ENCODE measurements at places on chromosomes 12 and 14.

DNA sequence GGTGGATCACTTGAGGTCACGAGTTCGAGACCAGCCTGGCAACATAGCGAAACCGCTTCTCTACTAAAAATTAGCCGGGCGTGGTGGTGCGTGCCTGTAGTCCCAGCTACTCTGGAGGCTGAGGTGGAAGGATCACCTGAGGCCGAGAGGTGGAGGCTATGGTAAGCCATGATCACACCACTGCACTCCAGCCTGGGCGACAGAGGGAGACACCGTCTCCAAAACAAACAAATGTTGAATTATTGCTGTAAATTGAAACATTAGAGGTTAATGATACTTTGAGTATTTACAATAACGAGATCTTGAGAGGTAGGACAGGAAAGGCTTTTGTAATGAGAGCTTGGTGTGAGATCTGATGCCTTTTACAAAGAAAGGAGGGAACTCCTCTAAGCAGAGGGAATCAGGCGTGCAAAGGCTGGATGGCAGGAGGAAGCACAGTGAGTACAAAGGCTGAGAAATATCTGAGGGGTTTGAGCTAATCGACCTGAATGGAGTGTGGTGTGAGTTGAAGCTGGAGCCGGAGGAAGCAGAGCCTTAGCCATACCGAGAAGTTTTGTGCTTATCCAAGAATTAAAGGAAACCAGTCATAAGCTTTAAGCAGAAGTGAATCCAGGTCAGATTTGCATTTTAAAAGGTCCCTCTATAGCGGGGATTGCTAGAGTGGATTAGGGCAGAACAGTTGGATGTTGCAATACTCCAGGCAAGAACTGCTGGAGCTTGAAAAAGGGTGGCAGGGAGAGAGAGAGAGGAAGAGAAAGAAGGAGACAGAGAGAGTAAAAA lies 1.1 kb downstream of the RHNO1 start:
- peak overlapping the region; percentile 39 for H3K4me3 ChIP-seq
- H3K36me3 ChIP-seq, result no peaks in the 10 kb centered on the region
- peak; percentile 45 for DNase-seq
- peaks cover 17% of the 10 kb centered on the region for H3K4me1 ChIP-seq
- peak overlapping the region; percentile 96 for H3K27ac ChIP-seq

DNA sequence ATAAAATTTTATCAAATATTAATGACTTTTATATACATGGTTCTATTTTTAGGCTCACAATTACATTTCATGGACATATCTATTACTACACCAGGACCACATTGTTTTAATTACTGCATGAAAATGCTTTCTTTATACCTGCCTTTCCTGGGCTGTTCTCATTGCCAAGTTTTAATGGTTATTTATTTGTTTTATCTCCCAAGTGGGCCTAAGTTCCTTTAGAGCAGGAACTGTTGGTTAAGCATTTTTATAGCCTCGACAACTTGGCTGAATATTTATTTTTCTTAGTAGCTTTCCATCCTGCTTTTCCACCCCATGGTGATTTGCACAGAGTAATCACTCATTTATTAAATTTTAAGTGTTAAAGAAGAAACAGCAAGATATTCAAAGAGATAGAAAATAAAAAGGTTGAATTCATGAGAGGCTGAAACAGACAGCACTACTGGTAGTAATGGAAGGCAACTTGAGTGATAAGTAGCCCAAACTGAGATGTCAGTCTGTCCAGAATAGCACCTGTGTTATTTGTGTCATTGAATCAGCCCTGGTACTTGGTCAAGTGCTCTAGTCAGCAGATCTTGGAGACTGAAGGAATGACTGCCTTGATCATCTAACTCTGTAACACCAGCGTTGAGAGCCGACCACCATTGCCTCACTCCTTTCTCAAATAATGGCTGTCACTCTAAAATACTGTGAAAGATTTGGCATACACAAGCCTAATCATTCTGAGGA lies 119.1 kb upstream of the EGLN3 start:
- H3K36me3 ChIP-seq, result no peaks in the 10 kb centered on the region
- H3K27ac ChIP-seq, result no peak overlapping the region
- no peaks in the 10 kb centered on the region for H3K27me3 ChIP-seq
- no peak overlapping the region for H3K4me3 ChIP-seq
- DNase-seq, result no peak

DNA sequence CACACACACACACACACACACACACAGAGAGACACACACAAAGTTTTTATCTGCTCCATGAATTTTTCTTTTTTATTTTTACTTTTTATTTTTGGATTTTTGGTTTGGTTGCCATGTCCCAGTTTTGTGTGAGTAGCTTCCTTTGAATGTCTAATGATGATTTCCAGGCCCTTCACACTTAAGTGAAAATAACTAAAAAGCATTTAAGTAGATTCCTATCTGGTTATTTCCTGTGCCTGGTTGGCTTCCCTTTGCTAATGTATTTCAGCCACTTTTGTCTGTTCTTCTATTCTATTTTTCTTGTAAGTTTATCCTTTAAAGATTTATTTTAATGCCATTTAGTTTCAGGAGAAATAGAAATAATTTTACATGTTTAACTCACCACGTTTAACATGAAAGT lies 755.4 kb downstream of the SLC6A15 start:
- H3K36me3 ChIP-seq, result no peaks in the 10 kb centered on the region
- no peak overlapping the region for H3K4me3 ChIP-seq
- no peak for DNase-seq

DNA sequence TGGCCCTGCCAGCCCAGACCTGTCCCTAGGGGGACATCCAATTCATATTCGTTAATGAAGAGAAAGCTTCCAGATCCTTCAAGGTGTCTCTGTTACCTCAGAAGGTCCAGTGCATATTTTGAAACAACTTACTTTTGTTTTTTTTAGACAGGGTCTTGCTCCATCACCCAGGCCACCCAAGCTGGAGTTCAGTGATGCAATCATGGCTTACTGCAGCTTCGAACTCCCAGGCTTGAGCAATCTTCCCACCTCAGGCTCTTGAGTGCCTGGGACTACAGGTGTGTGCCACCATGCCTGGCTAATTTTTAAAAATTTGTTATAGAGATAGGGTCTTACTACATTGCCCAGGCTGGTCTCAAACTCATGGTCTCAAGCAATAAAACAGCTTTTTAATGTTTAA lies 48.4 kb downstream of the B4GALNT3 start:
- no peak overlapping the region for H3K27ac ChIP-seq
- no peaks in the 10 kb centered on the region for H3K27me3 ChIP-seq
- no peak for DNase-seq
- H3K4me1 ChIP-seq, result peaks cover 15% of the 10 kb centered on the region

GRCh38 chr12:117010693-117011451 lies 88.3 kb downstream of the TESC start:
- H3K36me3 ChIP-seq, result no peaks in the 10 kb centered on the region
- DNase-seq, result no peak
- no peaks in the 10 kb centered on the region for H3K4me1 ChIP-seq
- H3K4me3 ChIP-seq, result no peak overlapping the region
- no peaks in the 10 kb centered on the region for H3K27me3 ChIP-seq

DNA sequence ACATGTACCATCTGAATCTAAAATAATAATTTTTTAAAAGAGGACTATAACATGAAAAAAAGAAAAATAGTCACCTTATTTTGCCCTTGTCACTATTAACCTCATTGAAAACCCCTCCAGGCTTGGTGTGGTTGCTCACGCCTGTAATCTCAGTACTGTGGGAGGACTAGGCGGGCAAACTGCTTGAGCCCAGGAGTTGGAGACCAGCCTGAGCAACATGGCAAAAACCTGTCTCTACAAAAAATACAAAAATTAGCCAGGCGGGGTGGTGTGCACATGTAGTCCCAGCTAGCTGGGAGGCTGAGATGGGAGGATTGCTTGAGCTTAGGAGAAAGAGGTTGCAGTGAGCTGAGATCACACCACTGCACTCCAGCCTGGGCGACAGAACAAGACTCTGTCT lies 126.3 kb upstream of the KRAS start:
- DNase-seq, result no peak
- no peaks in the 10 kb centered on the region for H3K36me3 ChIP-seq
- no peak overlapping the region for H3K27ac ChIP-seq
- H3K4me1 ChIP-seq, result no peaks in the 10 kb centered on the region

- no peak overlapping the region for H3K4me3 ChIP-seq
- H3K27me3 ChIP-seq, result no peaks in the 10 kb centered on the region
- no peaks in the 10 kb centered on the region for H3K36me3 ChIP-seq
- no peak for DNase-seq
- peak overlapping the region; percentile 5 for H3K27ac ChIP-seq
Measured at GRCh38 chr14:34710744-34711143, 3.6 kb downstream of the CFL2 start.

Data from hepatocyte (in vitro differentiated cells).